Hematopoietic multipotent progenitor cell treated with erythropoietin and hydrocortisone succinate and interleukin-3 and kit ligand, for 15 days (in vitro differentiated cells): ENCODE measurements at places on chromosomes 3 and 15.

DNA sequence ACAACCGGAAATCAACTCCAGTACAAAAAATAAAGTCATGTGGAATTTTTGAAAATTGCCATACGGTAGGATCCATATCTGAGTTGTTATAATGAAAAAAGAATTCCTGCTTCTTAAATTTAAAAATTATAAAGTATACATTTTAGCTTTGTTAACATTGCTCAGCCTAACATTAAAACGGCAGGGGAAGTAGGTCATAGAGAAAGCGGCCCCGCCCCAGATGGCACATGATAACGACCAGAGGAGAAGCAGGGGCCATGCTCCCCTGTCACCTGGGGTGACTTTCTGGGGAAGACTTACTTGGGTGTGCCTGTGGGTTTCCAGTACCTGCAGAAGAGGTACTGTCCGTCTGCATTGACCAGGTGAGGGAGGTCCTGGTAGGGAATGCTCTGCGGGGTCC, 921 bp downstream of the MGLL start:
- DNase-seq = peak; percentile 41

DNA sequence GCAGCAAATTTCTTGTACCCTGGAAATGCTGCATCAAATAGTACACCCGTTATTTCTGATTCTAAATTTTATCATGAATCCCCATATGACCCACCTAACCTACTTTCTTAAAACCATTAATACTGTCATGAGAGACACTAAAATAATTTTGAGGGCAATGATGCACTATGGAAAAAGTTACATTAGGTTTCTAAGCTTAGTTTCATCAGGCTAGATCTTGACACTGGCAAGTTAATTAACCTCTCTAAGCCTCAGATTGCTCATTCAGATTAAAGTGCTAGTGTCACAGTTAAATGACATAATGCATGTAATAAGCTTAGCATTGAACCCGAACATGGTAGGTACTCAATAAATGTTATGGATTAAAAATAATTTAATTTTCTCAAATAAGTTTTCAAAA, 8.2 kb downstream of the GOLIM4 start:
- DNase-seq = no peak

DNA sequence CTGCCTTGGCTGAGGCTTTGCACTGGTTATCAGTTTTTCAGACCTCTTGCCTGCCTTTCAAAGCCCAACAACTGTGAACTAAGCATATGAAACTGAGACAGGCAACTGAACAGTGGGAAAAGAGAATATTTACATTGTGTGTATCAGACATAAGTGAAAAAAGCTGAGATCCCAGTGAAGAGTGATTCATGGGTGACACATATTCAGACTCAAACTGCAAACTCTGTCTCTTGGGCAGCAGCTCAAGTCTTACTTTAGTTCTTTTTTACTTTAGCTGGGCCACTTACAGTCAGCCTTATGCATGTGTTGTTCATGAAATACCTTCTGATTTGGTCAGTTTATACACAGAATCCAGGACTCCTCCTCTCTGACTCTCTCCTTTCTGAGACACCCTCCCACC, 19.2 kb downstream of the SUCLG2 start:
- no peak for DNase-seq

- no peak for DNase-seq
These were observed 29.3 kb downstream of the PLA2G4D start for GRCh38 chr15:42065033-42065432.

- DNase-seq = peak; percentile 3
These were observed at the start of gene TMEM108 for GRCh38 chr3:133038089-133038730. Gene TMEM108 (plus strand): TSS chr3:133038391.

DNA sequence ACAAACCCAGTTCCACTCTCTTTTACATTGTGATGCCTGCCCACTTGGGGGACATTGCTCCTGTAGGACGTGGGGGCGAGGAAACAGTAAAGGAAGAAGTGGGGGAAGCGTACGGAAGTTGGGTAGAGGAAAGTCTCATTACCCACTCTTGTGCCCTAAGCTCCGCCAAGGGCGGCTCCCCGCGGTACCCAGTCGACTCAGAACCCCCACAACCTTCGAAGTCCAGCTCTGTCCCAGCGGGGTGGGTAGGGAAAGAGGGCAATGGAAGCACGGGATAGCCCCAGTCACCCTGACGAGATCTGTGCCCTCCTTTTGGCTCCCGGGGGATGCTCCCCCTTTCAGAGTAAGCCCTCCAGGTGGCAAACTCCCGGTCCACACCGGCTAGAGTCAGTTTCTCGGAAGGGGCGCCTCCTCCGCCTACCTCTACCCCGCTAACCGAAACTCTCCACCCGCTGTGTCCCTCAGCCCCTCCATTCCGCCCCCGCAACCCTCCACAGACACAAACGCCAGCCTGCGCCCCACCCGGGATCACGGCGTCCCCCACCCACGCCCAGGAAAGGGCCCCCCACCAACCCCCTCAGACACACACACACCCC, 527 bp downstream of the CSNK1G1 start:
- no peak for DNase-seq

GRCh38 chr3:72663429-72663828, 184.8 kb downstream of the SHQ1 start:
- no peak for DNase-seq

DNA sequence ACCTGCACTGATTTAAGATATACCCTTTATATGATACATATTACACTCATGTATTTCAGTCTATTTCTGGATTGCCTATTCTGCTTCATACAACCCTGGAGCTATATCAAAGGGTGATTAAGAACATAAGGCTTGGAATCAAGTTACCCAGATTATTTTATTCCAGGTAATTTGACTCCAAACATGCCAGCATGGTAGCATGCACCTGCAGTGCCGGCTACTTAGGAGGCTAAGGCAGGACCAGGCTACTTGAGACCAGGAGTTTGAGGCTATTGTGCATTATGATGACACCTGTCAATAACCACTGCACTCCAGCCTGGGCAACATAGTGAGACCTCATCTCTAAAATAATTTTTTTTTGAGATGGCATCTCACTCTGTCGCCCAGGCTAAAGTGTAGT, 50.4 kb upstream of the NEO1 start:
- no peak for DNase-seq

GRCh38 chr3:179321668-179322285, 1.1 kb upstream of the ZNF639 start:
- DNase-seq = peak; percentile 41

GRCh38 chr15:34786206-34786605, 9.1 kb downstream of the ACTC1 start:
- DNase-seq = no peak

DNA sequence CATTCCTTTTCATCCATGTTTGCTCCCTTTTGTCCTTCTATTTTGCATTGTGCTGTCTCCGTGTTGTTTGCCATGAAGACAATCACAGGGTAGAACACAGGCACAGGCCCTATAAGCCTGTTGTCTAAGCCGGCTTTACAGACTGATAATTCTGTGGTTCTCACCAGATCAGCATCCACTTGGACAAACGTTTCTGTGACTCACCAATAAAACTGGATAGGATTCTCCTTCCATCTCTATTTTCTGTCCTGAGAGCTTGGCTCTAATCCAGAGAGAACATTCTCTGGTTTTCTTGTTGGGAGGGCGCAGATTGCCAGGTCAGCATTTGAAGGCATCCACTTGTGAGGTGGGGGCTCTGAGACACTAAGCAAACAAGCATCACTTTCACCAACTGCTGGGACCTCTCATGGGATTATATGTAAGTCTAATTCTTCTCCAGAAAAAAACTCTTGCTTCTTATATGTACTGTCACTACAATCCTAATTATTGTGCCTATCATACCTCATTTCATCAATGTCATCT, 101.6 kb downstream of the ERC2 start:
- no peak for DNase-seq

- DNase-seq = peak; percentile 82
These were observed 7.1 kb downstream of the RMDN3 start for GRCh38 chr15:40747685-40748631.

- DNase-seq = no peak
These were observed 154.9 kb downstream of the GRM7 start for GRCh38 chr3:7015683-7016440.

DNA sequence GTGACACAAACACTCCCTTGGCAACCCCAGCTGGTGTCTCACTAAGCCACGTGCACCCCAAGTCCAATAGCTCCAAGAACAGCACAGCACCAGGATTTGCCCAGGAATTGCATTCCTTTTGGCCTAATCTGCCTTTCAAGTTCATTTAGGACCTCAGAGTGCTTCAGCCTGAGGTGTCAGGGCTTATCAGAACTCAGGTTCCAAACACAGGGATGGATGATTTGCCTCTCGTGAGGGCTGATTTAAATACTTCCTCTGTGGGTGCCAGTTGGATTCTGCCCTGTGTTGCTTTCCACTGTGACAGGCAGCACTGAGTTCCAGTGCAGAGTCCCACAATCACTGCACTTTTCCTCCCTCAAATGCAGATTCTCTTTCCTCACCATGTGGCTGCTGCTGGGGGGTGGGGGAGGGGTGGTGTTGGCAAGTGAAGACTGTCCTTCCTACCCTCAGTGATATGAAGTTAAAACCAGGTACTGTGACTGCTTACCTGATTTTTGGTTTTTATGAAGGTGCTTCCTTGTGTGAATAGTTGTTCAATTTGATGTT, 204.3 kb upstream of the STAC start:
- DNase-seq = no peak

DNA sequence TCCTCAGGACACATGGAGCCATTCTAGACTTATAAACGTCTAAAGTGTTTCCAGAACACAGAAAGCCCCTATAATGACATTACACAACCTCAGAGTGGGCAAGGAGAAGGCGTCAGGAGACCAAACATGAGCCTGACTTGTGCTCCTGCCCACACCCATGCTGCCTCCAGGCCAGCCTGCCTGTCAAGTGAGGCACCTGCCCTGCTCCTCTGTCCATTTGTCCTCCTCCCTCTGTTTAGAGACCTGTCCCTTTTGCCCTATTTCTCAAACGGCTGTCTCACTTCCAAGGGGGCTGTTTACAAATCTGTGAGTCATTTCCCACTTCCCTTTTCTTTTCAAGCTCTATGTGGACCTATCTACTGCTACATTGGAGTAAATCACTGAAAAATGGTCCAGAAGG, 21.0 kb downstream of the ZDHHC3 start:
- no peak for DNase-seq

DNA sequence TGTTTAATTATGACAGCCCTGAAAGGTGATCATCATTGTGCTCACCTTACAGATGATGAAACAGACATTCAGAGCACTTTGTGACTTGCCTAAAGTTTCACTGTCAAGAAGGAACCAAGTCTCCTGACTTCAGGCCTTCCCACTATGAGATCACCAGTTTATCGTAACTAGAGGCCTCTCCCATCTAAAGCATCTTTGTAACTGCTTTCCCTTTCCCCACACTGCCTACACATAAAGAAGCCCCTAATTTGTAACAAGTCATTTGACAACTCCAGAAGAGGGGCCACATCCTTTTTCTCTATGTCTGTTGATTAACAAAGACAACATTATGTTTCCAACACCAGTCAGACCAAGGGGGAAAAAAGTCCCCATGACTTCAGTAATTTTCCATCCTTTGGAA, 1.1 kb downstream of the KLHL6 start:
- peak; percentile 20 for DNase-seq

DNA sequence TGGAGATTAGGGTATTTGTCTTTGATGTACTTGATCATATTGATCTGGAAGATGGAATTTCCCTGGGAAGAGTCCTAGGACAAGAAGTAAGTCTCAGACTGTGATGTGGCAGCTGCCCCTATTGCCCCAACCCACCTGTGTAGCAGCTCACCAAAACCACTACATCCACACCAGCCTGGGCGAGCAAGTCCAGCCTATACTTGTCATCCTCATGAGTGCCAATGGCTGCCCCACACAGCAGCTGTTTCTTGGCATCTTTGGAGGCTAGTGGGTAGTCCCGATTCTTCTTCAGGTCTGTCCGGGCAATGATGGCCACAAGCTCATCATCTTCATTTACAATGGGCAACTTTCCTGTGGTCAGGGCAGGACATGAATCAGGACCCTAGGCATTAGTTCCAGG, 2.7 kb downstream of the IMPDH2 start:
- DNase-seq = no peak

DNA sequence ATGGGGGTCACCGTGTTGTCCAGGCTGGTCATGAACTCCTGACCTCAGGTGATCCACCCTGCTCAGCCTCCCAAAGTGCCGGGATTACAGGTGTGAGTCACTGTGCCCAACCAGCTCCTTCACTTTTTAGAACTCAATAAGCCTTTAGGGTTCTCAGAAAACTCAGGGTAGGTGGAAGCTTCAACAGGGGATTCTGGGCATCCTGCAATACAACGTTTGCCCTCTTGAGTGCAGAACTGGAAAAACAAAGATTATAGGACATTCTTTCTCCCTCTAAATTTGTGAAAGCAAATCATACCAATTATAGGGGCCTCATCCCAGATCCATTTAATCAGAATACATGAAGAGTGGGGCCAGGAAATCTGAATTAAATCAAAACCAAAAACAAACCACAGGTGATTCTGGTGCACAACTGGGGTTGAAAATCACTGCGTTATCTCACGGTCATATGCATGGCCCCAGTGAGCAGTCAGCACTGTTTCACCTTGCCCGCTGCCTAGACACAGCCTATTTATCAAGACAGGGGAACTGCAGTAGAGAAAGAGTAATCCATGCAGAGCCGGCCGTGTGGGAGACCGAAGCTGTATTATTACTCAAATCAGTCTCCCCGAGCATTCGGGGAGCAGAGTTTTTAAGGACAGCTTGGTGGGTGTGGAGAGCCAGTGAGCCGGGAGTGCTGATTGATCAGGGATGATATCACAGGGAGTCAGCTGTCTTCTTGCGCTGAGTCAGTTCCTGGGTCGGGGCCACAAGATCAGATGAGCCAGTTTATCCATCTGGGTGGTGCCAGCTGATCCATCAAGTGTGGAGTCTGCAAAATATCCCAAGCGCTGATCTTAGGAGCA, 58.4 kb downstream of the TMEM44 start:
- DNase-seq = no peak

- DNase-seq = no peak
These were observed 308.2 kb downstream of the CTNNB1 start for GRCh38 chr3:41507336-41508062.

DNA sequence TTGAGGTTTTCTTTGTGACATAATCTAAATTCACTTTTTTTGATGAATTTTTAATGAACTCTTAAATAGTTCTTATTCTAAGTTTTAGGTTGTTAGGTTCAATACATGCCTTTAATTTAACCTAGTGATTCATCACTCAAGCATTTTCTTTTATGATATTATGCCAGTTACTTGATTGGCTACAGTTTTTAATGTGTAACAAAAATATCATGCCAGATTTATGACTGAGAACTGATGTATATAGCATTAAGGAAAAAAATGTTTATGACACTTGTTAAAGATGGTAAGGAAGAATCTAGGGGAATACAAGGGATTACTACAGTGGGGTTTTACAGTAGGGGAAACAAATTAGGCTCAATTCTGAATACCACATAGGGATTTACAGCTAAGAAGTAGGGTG, 103.1 kb downstream of the VGLL3 start:
- no peak for DNase-seq
